ENCODE measurements at places on chromosomes 4 and X.

DNA sequence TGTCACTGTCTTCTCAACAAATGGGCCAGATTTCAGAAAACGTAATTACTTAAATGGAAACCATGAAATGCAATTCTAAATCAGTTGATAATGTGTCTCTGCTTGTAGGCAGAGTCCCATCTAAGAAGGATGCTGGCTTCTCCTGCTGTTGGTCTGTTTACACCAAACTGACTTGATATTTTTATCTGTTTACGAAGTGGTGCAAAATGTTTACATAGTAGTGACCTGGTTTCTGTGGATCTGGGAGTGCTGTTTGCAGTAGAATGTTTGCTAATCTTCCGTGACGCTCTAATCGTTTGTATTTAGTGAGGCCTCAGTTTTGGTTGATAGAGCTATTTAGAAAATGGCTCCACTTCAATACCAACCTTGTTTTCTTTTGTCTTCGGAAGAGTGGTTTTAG, 213.5 kb downstream of the VEGFC start:
- DNase-seq, result no peak

- no peak for DNase-seq
Observed at GRCh38 chr4:19945979-19946380, 305.7 kb upstream of the SLIT2 start.

DNA sequence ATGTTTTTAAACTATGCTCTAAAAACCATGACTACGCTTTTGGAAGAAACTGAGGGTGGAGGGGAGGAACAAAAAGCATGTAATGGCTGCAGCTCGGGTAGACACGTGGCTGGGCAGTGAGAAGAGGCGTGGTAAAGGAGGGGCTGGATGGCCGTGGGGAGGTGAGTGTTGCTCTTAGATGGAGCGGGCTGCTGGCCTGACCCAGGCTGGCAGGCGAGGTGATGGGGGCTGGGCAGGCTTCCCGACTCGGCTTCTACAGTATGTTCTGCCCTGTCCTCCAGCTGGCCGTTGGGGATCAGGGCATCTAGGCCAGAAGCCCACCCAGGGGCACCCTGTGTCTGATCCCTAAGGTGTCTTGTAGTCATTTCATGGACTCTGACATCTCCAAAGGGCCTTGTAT, 60.7 kb downstream of the EFHC2 start:
- no peak for DNase-seq

DNA sequence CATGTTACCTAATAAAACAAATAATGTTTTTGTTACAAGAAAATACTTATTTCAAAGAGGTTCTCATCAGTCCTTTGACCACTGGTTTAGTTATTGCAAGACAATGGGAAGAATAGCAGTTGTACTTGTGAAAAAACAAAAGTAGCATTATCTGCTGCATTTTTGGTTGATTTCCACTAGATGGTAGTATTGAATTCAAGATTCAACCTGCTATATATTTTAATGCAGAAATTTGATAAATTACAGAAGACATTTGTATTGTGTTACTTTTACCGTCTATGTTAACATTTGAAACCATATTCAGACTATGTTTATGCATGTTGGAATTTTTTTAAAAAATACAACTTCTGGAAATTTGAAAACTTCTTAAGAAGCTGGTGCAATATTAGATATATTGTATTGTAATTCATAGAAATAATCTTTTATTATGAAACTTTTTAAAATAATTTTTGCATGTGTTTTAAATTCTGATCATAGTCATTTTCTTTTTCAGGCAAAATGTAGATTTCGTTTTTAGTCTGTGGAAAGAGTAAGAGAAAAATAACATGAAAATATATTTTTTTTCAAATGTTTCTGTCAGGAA, 56.4 kb downstream of the SPCS3 start:
- DNase-seq, result no peak

- no peak for DNase-seq
Observed at GRCh38 chr4:59685626-59686025, 1514.5 kb upstream of the ADGRL3 start.

GRCh38 chr4:151408380-151408629, 671 bp upstream of the FHIP1A start:
- DNase-seq, result no peak

GRCh38 chr4:10521424-10521823, 64.2 kb upstream of the ZNF518B start:
- no peak for DNase-seq

DNA sequence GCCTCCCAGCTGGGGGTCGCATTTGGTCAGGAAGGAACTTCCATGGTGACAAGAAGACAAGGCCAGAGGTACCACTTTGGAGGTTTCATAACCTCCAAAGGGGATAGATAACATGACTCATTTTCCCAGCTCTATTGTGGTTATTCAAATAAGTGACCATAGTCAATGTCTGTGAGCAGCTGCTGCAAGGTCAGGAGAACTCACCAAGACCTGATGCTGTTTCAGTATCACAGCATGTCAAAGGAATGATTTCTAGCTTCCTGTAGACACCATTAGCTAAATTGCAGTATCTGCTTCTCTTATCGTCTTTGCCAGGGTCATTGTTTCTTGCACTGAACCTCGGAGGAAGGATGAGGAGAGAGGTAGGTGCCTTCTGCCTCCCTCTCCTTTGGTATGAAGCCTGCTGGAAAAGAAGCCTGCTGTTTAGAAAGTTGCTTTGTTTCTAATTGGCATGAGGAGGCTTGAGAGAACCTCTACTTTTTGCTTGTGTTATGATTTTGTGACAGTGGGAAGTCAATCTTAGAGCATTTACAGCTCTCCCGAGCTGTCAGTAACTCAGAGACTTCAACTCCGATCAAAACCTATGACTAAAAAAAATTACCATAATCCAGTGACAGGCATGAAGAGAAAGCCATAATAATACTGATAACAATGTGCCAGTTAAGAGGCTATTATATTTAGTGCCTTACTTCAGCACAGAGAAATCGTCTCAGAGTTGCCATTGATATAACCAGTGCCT, 38.0 kb upstream of the GATB start:
- DNase-seq, result no peak

DNA sequence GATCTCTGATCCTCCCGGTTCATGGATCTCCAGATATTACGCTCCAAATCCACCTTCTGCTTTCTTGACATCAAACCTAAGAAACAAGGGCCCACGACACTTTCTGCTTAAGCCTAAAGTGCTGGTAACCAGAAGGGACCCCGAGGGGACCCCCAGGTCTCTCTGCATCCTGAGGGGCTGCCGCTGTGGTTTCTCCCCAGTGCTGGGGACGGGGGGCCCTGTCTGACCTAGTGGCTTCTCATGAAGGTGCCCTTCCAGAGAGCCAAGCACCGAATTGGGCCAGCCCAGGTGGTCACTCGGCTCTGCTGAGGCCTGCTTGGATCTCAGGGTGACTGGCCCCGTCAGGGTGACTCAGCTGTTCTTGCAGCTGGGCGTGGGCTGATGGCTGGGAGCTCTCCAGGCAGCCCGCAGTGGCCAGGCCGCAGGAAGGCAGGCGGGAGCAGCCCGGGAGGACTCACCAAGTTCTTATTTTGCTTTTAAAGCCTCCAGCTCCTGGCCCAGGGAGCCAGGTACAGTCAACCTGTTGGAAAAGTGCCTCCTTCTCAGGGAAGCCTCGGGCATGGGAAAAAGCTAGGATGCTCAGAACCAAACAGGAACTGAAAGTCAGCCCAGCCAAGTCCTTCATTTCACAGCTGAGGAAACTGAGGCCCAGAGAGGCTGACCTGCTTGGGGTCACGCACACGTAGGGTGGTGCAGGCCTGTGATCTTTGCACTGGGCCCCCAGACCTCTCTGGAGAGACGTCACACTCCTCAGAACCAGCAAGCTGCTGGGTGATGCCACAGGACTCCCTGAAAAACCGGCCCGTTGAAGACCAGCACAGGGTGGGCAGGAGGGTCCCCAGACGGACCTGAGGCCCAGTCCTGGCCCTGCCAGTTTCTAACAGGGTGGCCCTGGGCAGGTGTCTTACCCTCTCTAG, 16.7 kb downstream of the BLOC1S4 start:
- DNase-seq, result no peak

DNA sequence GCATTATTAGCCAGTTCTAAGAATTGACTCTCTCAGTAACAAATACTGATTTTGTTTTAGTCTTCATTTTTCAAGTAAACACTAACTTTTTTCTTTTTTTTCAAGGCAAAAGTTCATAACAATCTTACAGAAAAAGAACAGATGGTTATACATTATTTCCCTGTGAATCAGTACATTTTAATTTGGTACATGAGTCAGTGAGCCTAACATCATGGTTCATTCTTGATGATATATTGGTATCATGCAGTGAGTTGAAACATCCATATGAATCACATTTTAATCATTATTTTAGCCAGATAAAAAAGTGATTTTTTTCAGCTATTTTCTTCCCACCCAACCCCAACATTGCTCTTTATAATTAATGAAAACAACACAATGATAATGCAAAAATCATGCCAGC, 184.3 kb upstream of the TACR3 start:
- no peak for DNase-seq

DNA sequence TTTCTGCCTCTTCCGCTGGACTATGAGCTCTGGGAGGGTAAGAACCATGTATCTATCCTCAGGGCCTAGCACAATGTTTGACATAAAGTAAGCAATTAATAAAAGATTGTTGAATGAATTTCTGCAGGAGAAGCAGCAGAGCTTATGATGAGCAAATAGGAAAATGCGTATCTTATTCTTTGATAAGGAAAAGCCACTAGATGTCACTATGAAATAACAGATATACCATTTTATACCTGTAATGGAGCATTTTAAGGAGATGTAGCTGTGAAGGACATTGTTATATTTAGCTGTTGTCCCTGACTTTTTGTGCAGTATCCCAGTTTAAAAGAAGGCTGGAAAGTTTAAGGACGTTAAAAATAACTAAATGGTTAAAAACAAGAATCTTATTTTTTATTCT, 147.2 kb upstream of the MBNL3 start:
- no peak for DNase-seq

DNA sequence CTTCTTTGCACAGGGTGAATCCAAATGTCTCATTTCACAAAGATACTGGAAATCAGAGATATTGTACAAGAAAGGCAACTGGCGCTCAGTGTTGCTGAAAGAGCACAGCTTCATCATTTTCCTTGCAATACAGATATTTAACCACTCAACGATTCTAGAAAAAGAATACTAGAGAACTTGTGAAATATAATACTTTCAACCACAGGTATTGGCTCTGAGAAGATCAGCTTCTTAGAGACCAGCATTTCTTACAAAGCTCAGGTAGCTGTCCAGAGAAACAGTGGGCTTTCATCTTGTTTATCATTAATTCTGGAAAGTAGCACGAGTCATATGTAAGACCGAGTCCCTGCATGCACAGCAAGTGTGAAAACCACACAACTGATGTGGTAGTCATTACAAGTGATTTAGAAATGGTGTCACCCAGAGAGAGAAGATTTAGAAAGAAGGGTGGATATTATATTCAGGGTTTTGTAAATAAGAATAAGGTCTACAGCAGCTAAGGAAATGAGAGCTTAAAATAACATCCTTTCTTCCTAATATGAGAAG, 7.8 kb upstream of the PPARGC1A start:
- DNase-seq, result no peak

DNA sequence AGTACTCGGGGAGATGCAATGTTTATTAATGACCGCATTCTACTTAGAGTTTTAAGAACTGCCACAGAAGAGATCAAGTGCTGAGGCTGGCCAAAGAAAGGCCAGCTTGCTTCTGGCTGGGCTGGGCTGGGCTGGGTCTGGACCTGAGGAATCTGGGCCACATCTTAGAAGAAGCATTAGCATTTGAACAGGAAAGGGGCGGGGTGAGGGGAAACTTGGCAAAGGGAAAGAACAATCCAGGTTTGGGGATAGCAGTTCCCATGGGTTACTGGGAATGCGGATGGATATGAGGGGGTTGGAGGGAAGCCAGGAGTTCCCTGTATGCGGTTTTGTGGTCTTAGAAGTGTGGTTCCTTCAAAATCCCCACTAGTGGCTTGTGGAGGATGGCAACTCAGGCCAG, 83.3 kb downstream of the CLDN34 start:
- no peak for DNase-seq

- no peak for DNase-seq
Observed at GRCh38 chr4:76748649-76749048, 149.3 kb downstream of the SOWAHB start.

GRCh38 chr4:85793233-85793585, 318.3 kb downstream of the ARHGAP24 start:
- no peak for DNase-seq

DNA sequence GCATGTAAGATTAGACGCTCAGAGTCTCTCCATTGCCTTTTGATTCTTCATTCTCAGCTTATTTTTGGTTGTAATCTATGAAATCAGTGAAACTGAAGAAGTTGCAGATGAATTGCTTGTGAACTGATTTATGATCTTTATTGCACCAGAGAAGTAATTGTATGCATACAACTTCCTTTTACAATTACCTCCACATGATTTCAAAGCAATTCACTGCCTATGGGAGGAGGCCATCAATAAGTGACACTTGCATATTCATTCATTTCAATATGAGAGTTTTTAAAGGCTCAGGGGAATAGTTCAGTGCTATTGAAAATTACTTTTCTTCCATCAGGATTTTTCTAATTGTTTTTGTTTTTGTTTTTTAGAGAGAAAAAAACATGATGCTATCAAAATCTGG, 222.3 kb downstream of the NKX6-1 start:
- no peak for DNase-seq

Data from Peyer's patch (tissue), 4 donors.